Keratinocyte (primary cell): ENCODE measurements at places on chromosomes 3 and 15.

DNA sequence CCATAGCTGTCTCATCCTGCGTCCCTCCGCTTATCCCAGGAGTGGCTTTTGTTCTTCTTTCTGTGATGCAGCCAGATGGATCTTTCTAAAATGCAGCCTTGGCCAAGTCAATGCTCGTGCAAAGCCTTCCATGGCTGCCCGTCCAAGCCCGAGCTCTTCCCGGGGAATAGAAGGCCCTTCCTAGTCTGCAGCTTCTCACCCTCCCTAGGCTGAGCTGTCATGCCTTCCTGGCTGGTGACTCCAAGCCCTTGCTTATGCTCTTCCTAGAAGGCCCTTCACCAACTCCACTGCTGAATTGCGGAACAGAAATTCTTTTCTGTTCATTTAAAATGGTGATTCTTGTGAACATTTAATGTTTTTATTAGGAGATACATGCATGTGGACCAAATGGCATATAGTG is 95.9 kb downstream of the SMAD6 start:
- DNase-seq, result no peak

DNA sequence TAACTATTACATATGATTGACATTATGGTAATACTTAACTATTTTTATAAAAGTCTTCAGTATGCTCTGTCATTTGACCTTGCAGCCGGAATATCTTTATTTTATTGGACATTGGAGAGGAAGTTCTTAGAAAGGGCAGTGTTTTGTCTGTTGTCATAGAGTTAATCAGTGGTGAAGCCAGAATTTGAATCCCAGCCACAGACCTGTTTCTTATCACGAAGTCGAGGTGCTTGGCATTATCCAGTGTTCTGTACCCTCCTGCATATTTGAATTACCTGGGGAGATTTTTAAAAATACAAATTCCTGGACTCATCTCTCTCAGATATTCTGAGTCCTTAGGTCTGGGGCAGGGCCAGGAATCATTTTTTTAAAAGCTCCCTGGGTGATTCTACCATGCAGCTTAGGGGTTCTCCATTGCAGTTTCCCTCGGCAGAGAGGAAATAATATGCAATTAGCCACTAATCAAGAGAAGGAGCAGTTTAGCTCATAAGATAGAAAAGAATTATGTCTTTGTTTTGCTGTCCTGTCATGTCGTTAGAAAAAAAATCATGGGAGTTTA is 195.6 kb upstream of the CFAP20DC start:
- no peak for DNase-seq

DNA sequence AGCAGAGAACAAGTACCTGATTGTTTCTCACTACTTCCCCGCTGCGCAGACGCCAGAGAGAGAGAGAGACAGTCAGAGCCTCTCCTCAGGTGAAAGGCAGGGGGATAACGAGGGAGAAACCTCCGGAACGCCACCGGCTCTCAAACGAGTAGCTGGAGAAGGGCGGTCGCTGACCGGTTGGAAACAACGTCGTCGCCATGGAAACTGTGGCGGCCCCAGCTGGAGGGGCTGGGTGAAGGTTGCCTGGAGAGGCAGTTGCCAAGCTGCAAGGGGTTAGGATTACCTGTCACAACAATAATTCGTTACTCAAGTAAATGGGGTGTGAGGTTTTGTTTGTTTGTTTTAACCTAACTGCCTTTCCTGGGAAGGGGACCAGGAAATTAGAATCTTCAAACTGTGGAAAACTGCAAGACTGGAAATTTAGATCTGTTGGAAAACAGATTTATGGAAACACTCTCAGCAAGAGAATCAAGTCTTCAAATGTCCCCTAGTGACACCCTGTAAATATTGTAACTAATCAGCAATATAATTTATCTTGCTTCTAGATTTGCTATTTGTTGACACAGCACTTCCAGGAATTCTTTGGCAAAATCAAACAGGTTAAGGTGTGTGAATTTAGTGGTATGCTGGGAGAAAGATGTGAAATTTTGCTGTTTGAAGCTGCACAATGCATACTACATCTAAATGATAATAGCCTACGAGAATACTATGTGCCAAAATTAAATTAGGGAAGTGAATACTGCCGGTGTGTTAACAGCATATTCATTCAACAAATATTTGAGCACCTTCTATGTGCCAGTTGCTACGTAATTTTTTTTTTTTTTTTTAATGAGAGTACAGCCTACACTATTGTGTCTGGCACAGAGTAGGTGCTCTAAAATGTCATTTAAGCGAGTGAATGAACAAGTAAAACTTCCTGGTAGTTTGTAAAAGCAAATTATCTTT is at the start of gene DNAH12:
Gene DNAH12, minus strand, starts transcription at position 164 of the 945 bp plus-strand sequence. CDS start 1,474 bp downstream, outside the sequence.
- no peak for DNase-seq

- no peak for DNase-seq
Observed at GRCh38 chr15:65805019-65805745, 13.1 kb upstream of the DENND4A start.

GRCh38 chr15:49979705-49980382 is 139.2 kb downstream of the ATP8B4 start:
- DNase-seq, result no peak

DNA sequence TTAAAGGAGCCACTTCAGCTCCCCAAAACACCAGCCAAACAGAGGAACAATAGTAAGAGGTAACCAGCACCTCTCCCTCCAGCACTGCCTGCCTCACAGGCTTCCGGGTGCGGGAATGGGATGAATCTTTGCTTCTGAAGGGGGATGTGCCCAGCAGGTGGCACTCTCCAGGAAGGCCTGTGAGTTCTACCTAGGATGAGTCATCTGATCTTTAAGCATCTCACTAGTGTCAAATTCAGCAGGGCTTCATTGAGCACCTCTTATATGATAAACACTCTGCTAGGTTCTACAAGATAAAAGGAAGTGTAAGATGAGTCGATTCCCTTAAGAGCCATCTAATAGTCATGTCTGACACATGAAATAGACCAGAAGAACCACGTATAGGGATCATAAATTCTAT is 237.4 kb upstream of the UMPS start:
- DNase-seq, result peak; percentile 36

- DNase-seq, result no peak
Observed at GRCh38 chr3:61657689-61658088, 96.3 kb downstream of the PTPRG start.

- no peak for DNase-seq
Observed at GRCh38 chr3:160564258-160564911, 986 bp downstream of the KPNA4 start.

GRCh38 chr3:54830658-54831057 is 97.2 kb downstream of the LRTM1 start:
- peak; percentile 9 for DNase-seq

GRCh38 chr3:22315925-22316324 is 564.9 kb upstream of the ZNF385D start:
- DNase-seq, result no peak

GRCh38 chr3:178381971-178382448 is 154.2 kb upstream of the KCNMB2 start:
- DNase-seq, result no peak

DNA sequence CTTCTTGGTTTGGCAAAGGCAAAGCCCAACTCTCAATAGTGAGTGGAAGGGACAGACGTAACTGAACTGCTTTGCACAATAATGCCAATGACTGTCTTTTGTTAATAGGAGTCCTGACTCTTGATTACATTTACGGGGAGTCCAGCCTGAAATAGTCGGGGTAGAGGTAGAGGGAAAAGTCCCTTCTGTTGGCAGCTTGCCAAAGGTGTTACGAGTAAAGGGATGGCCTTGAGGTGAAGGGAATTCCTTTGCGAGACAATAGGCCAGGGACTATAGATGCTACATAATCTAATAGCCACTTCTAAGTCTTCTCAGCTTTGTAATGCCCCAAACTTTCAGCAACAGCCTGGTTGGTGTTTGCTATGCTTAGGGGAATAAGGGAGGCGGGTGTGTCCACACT is 2.2 kb upstream of the SENP2 start:
- no peak for DNase-seq

DNA sequence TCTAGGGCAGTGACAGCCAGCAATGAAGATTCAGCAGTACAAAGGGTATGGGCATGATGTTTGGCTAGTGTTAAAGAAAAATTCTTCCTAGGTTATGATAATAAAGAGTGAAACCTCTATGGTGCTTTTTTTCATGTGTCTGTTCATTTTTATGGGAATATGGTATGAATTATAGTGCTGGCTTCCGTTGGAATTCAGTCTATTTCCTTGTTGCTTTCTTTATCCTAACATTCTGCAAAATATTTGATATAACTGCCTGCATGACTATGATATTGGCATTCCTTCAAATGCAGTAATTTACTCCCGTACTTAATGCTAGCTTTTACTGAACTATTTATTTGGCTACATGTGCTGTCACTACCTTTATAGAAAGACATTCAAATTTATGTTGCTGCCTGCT is 57.6 kb upstream of the ATP11B start:
- no peak for DNase-seq

GRCh38 chr3:10290481-10291176 is 2.1 kb downstream of the GHRL start:
- no peak for DNase-seq

GRCh38 chr15:96349857-96350720 is 19.6 kb downstream of the NR2F2 start:
- DNase-seq, result no peak

DNA sequence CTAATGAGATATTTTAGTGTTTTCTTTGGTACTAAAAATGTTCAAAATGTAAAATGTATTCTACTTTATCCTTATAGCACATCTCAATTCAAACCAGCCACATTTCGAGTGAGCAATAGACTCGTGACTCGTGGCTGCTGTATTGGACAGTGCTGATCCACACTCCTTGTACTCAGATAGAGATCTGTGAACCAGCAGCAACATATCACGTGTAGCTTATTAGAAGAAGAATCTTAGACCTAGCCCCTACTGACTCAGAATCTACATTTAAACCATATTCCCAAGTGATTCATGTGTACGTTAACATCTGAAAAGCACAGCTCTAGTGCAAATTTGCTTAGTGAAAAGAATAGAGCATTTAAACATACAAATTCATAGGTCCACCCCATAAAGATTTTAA is 130.9 kb downstream of the IL1RAP start:
- no peak for DNase-seq

DNA sequence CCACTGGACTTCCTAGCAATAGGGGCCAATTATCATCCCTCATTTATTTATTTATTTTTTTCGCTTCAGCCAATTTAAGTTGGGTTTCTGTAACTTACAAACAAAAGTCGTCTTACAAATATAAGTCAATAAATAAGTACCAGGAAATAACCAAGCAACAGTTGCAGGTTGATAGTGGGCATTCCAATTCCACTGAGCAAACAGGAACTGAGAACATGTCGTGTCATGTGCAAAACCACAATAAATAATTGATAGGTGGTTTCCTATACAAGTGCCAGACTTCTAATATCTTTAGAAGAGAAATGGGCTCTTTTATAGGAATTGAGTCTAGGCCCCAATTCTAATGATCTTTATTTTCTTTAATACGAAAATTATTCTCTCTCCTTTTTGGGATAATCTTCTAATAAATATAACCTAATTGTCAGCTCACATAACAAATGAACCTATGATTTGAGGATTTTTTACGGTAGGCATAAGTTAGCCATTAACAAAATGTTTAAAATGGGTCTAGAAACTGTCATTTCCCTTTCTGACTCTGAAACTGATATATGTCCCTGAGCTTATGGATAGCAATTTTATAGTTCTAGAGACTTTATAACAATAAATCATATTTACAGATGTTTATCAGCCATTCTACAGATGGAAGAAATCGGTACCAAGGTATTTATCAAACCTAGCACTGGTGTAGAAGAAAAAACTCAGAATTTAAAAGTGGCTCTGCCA is 571.8 kb downstream of the FOXP1 start:
- DNase-seq, result no peak

- no peak for DNase-seq
Observed at GRCh38 chr15:37135225-37135624, 34.9 kb upstream of the MEIS2 start.

GRCh38 chr3:188362405-188362831 is 208.5 kb downstream of the LPP start:
- no peak for DNase-seq

- DNase-seq, result no peak
Observed at GRCh38 chr15:70064441-70064840, 33.3 kb downstream of the TLE3 start.

DNA sequence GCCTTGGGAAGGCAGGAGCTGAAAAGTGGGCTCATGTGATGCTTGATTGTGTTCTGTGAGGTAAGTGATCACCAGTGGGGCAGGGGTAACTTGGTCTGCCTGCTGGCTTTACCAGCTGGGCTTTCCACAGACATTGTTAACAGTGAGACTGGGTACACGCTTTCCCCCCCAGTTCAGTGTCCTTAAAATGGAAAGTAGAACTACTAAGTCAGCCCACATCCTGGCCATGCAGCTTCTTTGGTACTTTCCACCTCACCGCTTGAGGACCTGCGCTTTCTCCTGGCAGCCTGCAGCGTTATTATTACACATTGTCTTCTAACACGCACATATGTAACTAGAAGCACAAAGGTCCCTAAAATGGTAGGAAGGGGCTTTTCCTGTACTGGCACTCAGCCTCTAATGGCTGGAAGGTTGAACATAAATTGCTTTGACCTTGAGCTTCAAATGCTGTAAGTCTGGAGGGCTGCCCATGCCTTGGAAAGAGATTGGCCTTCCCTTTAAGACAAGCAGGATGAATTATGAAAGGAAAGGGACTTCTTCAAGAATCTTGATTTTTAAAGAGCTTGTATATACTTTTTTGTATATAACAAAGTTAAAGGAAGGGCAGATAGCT is 216.1 kb upstream of the ROPN1 start:
- no peak for DNase-seq

DNA sequence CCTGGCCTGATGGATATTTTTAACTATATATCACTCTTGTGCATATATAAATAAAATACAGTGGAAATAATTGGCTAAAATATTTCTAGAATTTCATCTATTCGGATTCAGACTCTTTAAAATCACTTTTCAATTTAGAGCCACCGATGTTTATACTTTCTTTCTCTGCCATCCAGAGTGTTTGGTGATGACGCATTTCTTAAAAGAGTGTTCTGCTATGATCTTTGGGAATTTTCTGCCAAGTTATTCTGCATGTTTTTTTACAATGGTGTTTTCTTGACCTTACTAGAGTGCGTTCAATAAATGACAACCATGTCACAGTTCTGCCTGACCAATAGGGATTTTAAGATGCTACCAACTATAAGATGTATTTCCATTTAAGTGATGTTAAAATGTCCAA is 30.2 kb downstream of the PPP2R3A start:
- no peak for DNase-seq

GRCh38 chr3:7201784-7202183 is 340.9 kb downstream of the GRM7 start:
- DNase-seq, result no peak

DNA sequence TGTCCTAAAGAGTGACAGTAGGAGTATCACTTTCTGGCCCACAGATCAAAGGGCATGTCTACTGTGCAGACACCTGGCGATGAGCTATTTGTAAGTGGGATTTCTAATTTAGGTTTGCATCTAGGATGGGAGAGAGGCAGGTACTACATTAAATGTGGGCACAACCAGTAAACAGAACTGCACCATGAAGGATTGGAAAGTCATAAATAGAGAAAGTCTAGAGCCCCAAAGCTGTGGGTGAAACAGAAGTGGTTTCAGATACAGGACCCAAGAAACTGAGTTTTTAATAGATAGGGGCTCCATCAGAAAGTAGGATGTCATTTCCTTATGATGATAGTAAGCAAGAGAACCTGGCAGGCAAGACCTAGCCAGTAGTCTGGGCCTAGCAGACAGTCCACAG is 35.2 kb upstream of the SPPL2A start:
- no peak for DNase-seq
